ENCODE measurements at places on chromosomes 2 and 18.

DNA sequence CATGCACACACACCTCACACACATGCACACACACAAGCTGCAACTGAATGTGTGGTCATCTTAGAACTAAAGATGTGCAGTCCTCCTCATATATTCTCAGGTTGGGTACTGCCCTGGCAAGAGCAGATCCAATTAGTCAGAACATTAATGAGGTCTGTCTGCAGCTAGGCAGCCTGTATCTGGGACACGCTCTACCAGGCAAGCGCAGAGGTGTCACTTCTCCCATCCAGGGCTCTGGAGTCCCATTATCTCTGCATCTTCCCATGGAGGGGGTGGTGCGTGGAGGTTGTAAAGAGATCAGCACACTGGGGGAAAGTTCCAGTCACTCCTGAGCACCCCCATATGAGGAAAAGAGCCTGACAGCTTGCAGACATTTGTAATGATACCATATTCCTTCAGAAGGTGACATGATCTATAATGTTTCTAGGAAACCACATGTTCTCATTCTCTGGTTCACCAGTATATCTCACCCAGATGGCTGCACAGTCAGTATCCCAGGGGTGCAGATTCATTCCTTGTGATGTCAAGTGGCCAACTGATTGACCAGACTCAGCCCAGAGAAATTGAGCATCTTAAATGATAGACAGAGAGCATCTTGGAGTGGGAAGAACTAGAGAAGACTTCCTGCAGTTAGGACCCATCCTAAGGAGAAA lies 95.4 kb downstream of the RTN4 start:
- no peak for DNase-seq

DNA sequence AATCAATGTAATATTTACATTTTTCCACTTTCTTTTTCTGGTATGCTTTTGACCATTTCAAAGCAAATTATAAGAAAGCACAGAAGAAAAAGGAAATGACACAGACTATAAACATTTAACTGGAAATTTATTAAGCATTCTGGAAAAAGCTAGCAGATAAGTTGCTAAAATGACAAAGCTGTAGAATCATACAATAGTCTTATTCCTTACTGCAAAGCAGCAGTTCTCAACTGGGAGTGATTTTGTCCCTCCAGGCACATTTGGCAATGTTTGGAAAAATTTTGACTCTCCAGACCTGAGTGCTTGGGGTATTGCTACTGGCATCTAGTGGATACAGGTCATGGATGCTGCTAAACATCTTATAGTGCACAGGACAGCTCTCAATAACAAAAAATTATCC lies 75.1 kb downstream of the MBD5 start:
- peak; percentile 2 for DNase-seq

DNA sequence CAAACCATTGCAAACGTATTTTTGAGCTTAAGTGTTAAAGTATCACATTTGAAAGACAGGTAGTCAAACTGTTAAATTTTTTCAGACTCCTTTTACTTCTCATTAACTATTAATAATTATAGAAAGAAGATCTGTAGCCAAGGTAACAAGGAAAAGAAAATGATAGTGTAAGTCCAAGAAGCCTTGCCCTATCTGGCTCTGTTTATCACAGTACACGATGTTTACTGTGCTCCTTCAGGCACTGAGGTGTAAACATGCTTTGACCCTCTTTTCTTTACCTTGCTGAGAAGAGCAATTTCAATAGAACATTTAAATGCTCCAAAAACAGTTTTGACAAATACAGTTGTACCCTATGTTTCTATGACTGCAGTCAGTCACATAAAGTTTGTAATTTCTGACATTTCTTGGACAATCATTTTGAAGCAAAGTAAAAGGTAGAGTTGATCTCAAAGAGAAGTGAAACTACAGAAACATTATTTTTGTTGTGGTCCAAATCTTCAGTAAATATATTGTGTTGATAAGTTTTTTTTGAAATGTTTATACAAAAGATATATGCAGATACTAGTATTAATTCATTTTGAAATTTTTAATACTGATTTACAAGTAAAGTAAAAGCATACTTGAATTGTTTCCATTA lies 152.6 kb upstream of the KYNU start:
- no peak for DNase-seq

- DNase-seq: peak; percentile 34
These were observed 55.2 kb downstream of the SNORC start for GRCh38 chr2:232925153-232925820.

GRCh38 chr2:173571021-173571821 lies 216.5 kb downstream of the CDCA7 start:
- no peak for DNase-seq

- DNase-seq: no peak
These were observed 319.0 kb downstream of the STK39 start for GRCh38 chr2:167928434-167928833.

GRCh38 chr2:152437276-152438108 lies 102.5 kb downstream of the FMNL2 start:
- DNase-seq: no peak

GRCh38 chr2:239919774-239920692 lies 105.1 kb downstream of the NDUFA10 start:
- no peak for DNase-seq

DNA sequence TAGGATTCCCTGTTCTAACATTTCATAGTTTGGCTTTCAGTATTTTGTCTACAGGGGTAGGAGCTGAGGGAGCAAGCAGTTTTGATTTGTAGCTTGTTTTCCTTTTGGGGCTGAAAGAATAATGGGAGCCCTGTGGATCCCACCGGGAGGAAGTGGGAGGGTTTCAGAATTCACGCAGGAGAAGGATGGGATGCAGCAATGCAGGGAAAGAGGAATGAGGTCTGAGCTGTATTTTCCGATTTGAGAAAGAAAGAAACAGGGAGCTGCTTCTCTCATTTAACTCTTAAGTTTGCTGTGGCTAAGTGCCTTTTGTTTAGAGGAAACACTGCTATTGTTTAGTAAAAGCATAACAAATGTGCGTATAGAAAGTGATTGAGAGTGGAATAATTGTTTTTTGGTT lies 141.0 kb downstream of the ADCYAP1 start:
- DNase-seq: no peak

DNA sequence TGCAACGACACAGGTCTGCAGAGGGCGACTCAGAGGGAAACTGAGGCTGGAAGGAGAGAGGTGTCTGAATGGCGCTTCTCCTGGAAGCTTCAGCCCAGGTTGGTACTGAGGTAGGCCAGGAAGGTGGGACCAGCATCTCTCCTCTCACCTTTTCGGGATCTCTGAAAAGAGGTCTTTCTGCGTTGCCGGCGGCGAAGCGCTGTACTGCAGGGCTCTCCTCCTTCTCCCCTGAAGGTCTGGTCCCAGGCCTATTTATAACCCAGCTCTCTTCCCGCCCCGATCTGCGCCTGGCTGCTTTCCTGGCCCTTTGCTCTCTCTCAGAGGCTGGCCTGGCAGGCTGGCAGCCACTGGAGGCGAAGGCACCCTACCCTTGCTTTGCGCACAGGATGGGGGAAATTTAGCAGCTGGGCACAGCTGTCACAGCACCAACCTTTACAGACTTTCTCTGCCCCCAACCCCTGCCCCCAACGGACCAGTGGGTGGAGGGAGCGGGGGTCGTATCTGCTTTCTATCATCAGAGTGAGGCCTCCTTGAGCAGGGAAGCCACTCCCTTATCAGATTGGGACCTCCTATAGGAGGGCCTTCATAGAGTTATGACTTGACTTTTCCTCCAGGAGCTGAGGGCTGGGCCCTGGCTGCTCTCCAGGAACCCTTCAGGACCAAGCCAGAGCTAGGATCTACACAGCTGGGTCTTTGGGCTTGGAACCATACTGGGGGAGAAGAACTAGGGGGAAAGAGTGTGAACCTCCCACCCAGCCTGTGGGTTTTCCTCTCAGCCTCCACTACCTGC lies 1.1 kb downstream of the DYSF start:
- no peak for DNase-seq

- no peak for DNase-seq
These were observed 194.1 kb downstream of the CTIF start for GRCh38 chr18:48732767-48733424.

- no peak for DNase-seq
These were observed 64.1 kb upstream of the MEIS1 start for GRCh38 chr2:66370824-66371223.

DNA sequence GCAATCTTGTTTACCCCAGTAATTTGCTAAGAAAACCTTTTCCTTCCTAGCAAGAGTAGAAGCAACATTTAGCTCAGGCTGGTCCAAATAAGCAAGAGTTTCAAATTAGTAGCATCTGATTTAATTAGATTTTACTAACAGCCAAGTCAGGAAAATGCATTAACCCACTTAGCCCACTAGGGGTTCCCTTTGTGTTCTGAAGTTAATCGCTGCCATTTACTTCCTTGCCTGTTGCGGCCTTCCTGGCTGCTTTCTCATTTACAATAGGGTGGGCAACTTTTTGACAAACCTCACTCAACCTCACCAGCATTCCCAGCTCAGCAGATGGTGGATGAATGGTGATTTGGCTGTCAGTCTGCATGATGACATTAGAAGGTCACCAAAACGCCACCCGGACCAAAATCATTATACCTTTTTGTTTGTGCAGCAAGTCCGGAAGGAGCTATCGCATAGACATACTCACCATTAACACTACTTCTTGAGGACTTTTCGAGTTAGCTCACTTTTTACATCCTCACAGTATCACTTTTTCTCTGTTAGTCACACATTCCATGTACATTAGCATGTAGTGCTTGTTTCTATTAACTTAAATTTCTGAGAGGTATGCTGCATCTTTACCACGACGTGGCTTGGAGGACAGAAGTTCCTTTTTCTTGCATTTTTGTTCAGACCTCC lies 101.5 kb upstream of the SETBP1 start:
- DNase-seq: peak; percentile 16

DNA sequence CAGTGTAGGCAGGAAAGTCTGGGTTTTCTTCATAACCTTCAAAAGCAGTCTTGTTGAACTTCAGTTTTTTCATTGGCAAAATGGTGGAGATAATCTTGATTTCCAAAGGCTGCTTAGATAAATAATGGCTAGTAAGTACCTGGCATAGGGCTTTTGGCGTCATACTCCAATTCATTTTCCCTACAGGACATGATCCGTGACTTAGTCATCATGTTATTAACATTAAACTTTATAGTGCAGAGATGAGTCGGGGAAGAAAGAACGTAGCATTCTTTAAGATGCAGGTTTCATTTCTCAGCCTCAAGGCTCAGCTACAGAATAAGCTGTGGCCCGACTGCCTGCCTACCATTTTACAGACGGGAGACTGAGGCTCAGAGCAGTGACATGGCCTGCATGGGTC lies 64.0 kb downstream of the RALBP1 start:
- DNase-seq: peak; percentile 52

DNA sequence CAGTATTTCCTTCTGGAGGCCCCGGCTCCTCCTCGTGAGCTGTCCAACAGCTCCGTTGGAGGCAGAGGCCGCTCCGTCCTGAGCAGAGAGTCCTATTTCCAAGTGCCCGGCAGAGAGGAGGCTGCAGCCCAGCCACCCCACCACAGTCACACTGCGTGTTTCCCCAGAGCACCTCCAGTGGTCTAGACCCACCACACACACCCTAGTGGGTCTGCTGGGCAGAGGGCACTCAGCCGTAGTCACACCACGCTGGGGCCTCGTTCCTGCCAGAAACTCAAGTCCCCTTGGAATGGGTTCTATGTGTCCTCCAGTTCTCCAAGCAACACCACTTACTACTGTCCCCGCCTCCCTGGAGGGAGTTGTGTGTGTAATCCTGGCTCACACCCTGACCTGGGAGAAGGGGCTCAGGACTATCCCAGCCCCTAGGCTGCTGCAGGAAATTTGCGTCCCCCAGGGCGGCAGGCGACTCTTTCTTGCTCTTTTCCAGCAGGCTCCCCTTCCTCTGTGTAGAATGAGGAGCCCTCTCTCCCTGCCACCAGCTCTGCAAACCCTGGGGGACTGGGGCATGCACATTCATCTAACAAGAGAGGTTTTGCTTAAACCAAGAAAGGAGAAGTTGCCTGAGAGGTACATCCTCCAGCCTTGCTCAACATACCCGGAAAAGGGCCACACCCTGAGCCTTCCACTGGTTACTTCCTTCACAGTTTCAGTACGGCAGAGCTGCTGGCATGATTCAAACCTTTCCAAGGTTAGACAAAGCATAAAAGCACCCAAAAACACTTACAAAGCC lies 114.1 kb downstream of the NDUFA10 start:
- DNase-seq: no peak

DNA sequence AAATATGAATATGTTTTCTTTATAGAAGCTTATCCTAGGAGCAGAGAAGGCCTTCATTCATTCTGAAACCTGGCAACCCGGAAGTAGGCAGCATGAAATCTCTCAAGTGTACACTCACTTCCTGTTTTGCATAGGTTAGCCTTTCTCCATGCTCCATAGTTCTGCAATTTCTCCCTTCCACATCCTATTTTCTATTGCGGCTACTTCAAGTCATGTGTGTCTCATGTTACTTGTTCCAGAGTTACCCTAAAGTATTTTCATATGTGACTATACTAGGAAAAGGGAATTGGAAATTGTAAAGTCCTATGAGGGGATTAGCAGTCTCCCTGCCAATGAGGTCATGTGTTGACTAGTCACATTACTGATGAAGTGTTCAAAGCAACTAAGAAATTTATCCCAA lies 320.6 kb downstream of the NCKAP5 start:
- DNase-seq: no peak

GRCh38 chr2:142954493-142954892 lies 77.0 kb downstream of the KYNU start:
- DNase-seq: no peak

- DNase-seq: no peak
These were observed 4.4 kb upstream of the RNF103 start for GRCh38 chr2:86628091-86628522.

- peak; percentile 39 for DNase-seq
These were observed 244.1 kb upstream of the TNP1 start for GRCh38 chr2:217103752-217104545.

GRCh38 chr18:12694032-12694431 lies 8.5 kb downstream of the CEP76 start:
- peak; percentile 79 for DNase-seq

DNA sequence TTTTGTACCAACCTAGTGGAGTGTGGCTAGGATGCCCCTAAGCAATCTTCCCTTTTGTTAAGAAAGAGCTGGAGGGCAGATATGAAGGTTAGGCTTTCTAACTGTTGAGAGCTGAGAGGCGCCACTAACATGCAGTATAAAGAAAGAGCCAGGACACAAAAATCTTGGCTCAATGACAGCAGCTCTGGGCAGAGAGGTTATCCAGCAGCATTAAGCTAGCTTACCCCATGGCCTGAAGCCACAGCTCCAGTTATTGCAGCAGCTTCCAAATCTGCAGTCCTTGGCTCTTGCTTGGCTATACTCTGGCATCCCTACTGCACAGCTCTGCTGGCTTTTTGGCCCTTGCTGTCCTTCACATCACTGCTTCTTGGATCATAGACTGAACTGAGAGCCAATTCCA lies 213.4 kb downstream of the GPD2 start:
- peak; percentile 29 for DNase-seq

All from NCI-H226 (cell line).